Fibroblast of skin of right quadriceps (primary cell): ENCODE measurements at places on chromosomes 2 and 18.

GRCh38 chr2:86011449-86011941 lies 94.2 kb downstream of the POLR1A start:
- DNase-seq: peak; percentile 32

DNA sequence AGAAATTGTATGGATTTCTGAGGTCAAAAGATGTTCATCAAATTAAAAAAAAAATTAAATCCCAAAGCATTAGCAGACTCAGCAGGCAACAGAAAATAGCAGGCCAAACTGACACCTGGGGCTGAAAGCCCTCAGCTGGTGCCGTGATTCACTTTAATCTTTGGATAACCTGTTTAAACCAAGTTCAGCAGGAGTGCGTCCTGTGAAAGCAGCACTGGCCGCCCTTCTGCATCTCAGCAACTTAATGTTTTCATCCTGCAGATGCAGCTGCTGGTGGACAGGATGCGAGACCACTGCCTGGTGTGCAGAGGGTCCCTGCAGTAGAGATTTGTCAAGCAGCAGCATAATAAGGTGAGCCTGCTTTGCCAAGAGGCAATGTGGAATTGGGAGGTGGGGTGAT lies 41.2 kb downstream of the CCDC68 start:
- no peak for DNase-seq

GRCh38 chr2:176092270-176093144 lies at the start of gene HOXD13:
Gene HOXD13 (plus strand): TSS chr2:176092721. CDS start chr2:176092891, 170 bp downstream.
- DNase-seq: no peak

GRCh38 chr18:69559604-69560003 lies 158.9 kb downstream of the DOK6 start:
- no peak for DNase-seq

DNA sequence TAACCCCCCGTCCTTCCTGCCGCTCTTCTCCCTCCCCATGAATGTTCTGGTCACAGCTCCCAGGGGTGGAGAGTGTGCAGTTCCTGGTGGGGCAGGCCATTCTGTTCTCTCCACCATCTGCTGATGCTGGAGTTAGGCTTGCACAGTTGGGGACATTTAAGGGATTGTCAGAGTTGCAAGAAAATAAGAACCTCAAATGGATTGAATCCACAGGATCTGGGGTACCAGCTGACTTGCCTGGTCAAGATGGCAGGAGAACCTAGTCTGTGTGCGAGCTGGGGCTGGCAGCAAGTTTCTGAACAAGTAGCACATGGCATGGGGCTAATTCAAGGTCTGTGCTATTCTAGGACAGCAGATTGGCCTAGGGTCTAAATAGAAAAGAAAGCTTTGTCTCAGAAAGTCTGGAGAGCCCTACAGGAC lies 60.8 kb upstream of the TXNDC2 start:
- DNase-seq: no peak
